ENCODE measurements at places on chromosomes 3 and 15.
A peak's percentile ranks its signal among the peaks of the same experiment; 100 is the strongest.

DNA sequence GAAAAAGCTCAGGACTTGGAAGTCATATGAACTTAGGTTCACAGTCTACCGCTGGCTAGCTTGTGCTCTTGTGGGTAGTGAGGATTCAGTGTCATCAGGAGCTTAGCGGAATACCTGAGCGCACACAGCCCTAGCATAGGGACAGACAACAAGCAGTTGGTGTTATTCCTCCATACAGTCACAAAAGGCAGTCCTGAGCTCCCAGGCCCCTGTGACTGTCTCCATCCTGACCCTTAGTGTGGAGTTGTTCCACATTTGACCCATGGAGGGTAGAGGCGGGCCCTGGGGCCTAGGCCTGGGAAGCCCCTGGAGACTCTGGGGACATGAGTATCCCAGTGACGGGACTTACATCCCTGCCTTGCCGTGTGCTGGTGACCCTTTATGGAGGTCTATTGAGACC is 131.5 kb upstream of the PLXNA1 start:
- DNase-seq = no peak

- no peak for DNase-seq
Observed at GRCh38 chr15:80478075-80478474, 73.9 kb downstream of the ARNT2 start.

DNA sequence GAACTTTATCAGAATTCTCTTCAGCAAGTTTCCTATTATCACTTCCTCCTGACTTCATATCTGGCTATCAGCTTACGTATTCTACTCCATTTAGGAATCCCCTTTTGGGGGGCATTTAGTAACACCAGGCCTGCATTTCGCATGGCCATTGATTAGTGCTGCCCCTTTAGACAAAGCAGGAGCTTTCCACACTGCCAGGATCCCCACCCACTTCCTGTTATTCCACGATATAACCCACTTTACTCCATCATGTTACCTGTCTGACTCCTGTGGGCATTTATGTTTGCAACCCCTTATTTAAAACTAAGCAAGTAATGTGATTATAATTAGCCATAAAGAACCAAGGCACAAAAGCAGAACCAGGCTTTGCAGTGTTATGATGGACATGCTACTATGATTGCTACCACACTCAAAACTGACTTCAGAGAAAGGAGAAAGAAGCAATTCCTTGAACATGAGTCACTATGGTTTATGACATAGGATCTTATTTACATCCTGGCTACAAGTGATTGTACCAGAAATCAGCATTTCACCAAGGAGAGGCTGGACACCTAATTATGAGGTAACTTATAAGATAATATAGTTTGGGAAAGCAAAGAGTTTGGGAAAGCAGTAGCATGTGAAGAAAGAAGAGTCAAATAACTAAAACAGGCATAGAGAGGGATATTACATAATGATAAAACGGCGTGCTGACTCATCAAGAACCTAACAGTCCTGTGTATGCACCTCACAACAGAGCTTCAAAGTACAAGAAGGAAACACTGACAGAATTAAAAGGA is 96.3 kb downstream of the IGSF11 start:
- peak; percentile 15 for DNase-seq

- DNase-seq = peak; percentile 27
Observed at GRCh38 chr3:176814285-176814684, 383.0 kb downstream of the TBL1XR1 start.

DNA sequence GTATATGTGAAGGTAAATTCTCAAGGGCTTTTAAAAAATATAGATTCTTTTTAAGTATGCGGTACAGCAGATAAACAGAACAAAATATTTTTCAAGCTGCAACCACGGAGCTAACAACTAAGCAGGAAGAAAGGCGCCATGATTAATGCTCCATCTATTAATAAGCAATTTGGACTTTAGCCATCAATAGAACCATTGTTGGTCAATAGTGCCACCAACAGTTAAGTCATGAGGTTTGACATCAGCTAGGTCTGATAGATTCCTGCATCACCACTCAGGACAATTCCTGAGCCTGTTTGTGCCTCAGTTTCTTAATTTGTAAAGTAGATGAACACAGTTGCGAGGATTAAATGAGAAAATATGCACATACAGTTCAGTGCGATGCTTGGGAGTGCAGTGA is 65.1 kb upstream of the FAM3D start:
- no peak for DNase-seq

GRCh38 chr15:67059127-67059553 is 6.3 kb upstream of the SMAD3 start:
- no peak for DNase-seq

- DNase-seq = no peak
Observed at GRCh38 chr3:46667657-46668056, 25.8 kb downstream of the ALS2CL start.

GRCh38 chr3:14876921-14877333 is 58.2 kb downstream of the FGD5 start:
- DNase-seq = no peak

- DNase-seq = no peak
Observed at GRCh38 chr15:66505430-66505811, 295 bp downstream of the ZWILCH start.

GRCh38 chr3:42148982-42149432 is 57.9 kb downstream of the TRAK1 start:
- DNase-seq = no peak

GRCh38 chr15:90035095-90035839 is 34.1 kb downstream of the ZNF710 start:
- no peak for DNase-seq

GRCh38 chr3:133475245-133476010 is 75.6 kb downstream of the BFSP2 start:
- DNase-seq = peak; percentile 75

- DNase-seq = no peak
Observed at GRCh38 chr3:134567605-134568004, 81.7 kb downstream of the CEP63 start.

GRCh38 chr15:74801311-74801997 is 11.2 kb upstream of the LMAN1L start:
- DNase-seq = no peak

- no peak for DNase-seq
Observed at GRCh38 chr3:27657404-27657803, 64.7 kb downstream of the EOMES start.

GRCh38 chr15:43799945-43800285 is at the start of gene SERINC4:
TSS of gene SERINC4 (minus strand) at chr15:43800220. CDS start at chr15:43799986, 234 bp downstream.
- no peak for DNase-seq

DNA sequence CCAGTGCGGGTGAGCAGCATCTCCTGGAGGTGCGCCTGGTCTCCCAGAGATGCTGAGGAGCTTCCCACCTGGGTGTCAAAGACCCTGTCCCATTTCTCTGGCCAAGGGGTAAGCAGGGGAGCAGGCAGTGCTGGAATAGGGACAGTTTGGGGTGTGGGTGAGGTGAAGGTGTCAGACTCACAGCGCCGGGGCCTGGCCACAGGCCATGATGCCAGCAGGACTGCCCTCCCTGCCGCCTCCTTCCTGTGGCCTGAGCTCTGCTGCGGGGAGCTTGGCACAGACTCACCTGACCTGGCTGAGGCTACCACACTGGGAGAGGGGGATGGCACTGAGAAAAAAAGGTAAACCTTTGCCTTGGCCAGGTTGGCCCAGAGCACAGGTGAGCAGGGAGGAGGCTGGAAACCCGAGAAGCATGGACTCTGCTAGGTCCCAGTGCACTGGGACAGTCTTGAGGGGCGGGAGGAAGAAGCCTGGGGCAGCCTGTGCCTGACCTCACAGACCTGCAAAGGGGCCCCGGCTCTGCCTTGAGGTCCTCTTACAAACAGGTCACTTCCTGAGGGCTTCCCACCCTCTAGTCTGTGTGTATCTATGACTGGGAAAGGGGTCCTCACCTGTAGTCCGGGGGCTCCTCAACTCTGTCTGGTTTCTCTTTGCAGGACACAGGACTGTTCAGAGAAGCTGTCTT is 28.2 kb downstream of the GRAMD2A start:
- DNase-seq = no peak

DNA sequence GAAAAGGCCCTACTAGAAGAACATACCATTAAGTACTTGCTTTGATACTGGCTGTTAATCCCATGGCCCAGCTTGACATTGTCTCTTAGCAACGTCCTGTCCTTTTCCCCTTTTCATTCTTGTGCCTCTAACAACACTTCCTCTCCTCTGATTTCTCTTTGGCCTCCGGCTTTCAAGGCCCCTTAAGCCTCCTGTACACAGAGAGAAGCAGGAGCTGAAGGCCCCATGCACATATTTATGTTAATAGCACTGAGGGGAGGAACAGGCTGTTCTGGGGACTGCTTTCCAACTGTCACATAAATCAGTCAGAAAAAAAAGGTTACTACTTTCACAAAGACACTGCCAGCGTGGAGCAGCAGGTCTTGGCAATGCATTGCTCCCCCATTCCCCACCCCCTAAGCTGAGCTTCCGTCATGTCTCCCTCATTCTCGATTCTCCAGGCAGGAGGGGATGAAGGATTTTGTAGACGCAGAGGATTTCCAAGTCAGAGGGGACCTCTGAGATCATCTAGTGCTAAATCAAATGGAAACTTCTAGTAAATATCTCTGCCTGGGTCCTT is 257.4 kb upstream of the ADAMTS9 start:
- no peak for DNase-seq

- no peak for DNase-seq
Observed at GRCh38 chr3:122060040-122060698, 5.0 kb downstream of the CD86 start.

GRCh38 chr3:62248734-62249483 is 124.4 kb downstream of the FEZF2 start:
- DNase-seq = no peak

- no peak for DNase-seq
Observed at GRCh38 chr15:69583626-69584025, 131.0 kb downstream of the RPLP1 start.

DNA sequence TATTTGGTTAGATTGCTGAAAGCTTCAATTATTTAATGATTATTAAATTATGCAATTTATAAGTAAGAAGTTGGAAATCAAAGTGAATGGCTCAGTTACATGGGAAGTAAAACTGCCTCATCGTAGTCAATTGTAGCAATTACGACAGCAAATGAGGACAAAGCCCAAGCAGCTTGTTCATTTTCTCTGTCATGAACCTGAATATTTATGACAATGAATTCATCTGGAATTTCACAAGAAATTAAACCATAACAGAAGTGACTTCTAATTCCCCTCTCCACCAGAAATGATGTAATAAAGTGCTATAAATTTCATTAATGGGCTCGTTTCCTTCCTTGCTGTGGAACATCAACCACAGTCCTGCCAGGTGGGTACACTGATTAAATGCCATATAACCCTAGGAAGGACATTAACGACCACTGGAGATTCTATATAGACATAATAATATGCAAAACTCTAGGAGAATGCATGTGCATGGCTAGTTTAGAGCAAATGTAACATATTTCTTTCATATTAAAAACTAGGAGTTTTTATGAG is 273.8 kb upstream of the DCBLD2 start:
- no peak for DNase-seq

DNA sequence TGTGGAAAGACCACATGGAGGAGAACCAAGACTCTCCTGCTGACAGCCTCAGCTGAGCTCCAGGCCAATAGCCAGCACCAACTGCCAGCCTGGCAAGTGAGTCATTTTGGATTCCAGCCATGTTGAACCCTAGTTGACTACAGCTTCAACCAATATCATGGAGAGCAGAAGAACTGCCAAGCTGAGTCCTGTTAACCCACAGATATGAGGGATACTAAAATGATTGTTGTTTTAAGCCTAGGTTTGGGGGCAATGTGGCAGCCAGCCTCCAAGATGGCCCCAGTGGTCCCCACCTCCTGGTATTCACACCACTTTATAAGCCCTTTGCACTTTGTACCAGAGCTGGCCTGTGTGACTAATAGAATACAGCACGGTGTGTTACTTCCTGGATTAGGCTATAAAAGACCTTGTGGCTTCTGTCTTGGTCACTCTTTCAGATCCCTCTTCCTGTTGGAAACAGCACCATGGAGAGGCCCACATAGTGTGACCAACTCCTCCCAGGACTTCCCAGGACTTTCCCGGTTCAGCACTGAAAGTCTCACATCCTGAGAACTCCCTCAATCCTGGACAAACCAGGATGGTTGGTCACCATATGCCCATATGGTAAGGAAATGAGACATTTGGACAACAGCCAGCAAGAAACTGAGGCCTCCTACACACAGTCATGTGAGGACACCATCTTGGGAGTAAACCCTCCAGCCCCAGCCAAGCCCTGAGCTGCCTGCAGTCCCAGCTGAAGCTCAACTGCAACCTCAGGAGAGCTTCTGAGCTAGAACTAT is 32.4 kb upstream of the CDV3 start:
- DNase-seq = no peak

DNA sequence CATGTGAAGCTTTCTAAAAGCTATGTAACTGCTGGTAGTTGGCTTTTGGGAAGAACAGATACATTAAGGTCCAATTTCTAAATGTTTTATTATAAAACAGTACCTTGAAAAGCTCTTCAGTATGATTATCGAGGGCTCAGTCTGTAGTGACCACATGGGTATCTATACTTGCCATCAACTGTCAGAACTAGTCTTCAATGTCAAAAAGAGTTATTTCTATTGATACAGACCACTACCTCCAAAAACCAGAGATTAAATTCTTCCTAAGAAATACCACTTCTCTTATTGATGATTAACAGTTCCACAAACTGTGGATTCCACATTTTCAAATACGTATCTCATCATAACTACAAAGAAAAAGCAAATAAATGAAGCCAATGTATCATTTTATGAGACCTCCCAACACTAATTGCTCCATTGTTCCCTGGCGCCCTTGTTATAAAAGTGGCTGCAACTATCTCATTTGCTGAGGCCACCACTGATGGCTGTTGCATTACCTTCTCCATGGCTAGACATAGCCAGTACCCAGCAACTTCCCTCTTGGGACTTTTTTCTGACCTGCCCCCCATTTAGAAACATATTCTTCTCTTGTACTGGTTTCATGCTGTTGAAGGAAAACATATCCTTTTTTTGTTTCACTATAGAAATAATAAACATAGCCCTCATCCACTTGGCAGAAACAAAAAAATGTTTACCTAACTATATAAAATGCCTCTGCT is 33.9 kb upstream of the MBNL1 start:
- no peak for DNase-seq

DNA sequence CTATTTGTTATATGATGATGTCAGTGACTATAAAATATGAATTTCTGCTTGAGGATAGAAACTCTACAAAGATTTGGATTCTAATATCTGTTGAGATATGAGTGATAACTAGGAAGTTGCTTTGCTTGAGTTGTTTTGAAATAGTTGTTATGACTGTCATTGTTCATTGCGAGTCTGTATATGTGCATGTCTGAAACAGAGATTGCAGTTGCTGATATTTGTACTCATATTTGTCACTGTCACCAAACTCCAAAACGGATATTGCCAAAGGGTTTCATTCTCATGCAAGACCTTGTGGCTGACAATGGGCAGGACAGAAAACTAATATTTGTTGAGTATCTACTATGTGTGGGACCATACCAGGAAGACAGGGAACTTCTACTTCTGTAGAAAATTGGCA is 240.2 kb downstream of the CD47 start:
- peak; percentile 79 for DNase-seq

GRCh38 chr15:40933517-40933902 is 4.4 kb downstream of the DLL4 start:
- DNase-seq = no peak

Measured in activated CD4-positive, alpha-beta T cell treated with anti-CD3 and anti-CD28 coated beads, Interleukin-2, Interleukin-4, amounts not matched to agents 100 ng/mL and 50 ng/mL, durations not matched to agents 16 hours and 8 hours (primary cell).